ENCODE measurements at places on chromosomes 7 and 10.

GRCh38 chr7:47183862-47184590, 397.9 kb downstream of the TNS3 start:
- DNase-seq, result no peak

DNA sequence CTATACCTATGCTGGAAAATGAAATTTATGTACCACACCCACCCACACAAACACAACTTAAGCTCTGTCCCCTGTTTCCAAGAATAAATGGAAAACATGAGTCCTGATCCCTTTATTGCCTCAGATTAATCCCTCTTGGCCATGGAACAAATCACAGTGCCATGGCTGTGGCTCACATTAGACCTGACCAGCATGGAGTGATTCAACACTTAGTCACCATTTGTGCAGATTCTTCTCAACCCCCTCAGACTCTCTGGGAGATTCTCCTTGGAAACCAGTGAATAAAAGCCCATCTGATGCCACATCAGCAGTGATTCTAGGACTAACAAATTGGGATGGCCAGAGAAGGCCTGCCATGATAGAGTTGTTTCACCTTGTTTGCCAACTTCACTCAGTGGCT, 204.4 kb upstream of the TMEM72 start:
- DNase-seq, result no peak

DNA sequence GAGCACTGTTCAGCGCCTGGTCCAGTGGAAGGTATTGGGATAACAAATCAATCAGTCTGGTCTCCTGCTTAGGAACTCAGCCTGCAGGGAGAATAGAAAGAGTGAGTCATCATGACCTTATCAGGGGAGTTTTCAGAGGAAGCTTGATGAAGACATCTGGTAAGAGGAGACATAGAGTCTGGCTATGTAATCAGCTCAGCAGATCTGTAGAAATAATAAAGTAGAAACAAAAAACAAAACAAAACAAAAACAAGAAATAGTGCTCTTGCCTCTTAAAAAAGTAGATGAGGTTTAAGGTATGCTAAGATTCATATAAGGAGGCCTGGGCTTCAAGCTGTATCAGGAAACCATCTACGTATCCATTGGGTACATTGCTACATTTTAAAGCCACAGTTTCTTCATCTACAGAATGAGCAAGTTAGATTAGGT, 14.4 kb downstream of the TAS2R41 start:
- DNase-seq, result no peak

DNA sequence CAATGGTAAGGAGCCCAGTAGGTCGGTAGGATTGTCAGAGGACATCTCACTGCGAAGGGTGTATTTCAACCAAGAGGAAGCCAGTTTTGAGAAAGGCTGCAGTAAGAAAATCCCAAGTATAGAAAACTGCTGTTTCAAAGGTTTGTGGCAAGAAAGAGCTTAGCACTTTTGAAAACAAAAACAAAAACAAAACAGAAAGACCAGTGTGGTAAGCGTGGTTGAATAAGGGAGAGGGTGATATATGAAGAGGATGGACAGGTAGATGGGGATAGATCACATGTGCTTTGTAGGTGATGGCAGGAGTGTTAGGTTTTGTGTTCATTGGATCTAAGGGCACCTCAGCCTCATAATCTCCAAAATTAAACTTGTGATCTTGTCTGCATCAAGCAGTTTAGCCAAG, 141.6 kb upstream of the WNT16 start:
- DNase-seq, result no peak

DNA sequence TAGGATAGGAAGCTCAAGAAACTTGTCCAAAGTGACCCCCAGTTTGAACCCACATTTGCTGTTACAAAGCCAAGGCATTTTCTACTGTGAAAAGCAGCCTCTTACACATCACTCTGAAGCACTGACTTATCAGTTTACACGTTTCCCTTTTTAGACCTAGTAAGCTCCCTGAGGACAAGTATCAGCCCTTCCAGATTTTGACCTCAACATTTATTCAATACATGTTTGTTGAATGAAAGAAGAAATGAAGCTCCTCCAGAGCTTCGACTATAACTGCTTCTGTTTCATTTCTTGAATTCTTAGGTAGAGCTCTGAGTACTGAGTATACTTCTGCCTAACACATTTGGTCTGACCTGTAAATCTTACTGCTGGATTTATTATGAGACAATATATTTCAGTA, 2.7 kb downstream of the WASL start:
- no peak for DNase-seq

DNA sequence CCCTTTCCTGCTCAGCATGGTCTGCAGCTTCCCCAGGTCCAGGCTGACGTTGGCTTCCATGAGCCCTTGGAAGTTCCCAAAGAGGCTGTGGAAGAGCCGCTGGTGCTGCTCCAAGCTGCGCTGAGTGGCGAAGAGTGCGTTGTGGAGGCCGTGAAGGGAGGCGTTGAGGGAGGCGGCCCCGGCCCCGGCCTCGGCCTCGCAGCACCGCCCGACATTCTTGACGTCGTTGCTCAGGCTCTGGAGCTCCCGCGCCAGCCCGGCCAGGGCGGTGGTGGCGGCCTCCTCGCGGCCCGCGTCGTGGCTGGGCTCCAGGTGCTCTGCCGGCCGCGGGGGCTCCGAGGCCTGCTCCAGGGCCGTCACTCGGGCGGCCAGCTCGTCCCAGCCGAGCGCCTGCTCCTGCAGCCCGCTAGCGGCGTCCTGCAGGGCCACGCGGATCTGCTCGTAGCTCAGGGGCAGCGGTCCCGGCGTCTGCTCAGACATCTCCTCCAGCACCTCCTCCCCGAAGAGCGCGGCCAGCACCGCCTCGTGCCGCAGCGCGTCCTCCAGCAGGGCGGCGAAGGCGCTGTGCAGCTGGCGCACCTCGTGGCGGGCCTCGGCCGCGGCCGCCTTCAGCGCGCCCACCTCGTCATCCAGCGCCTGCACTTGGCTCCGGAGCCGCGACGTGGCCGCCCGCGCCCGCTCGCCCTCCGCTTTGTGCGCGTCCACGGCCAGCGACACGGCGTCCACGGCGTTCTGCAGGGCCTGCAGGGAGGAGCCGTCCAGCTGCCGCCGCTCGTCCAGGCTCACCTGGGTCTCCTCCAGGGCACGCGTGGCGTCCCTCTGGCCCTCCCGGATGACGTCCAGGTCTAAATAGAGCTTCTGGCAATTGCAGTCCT, 14.7 kb downstream of the MMRN2 start:
- no peak for DNase-seq

DNA sequence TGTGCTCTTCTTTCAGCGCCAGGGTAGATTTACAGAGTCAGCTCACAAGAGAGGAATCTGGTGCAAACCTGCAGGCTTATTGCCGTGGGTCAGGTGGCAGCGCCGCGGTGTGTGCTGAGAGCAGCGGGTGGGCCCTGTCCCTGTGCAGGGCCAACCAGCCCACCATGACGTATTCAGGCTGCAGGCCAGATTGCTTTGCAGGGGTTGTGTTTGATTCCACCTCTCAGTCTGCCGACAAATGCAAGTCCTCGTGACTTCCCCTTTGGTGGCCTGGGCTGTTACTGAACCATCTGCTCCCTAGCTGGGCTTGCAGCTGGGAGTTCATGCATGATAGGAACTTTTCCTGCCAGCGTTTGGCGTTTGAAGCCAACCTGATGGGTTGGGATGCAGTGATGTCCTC, 66.7 kb upstream of the LEP start:
- DNase-seq, result no peak

DNA sequence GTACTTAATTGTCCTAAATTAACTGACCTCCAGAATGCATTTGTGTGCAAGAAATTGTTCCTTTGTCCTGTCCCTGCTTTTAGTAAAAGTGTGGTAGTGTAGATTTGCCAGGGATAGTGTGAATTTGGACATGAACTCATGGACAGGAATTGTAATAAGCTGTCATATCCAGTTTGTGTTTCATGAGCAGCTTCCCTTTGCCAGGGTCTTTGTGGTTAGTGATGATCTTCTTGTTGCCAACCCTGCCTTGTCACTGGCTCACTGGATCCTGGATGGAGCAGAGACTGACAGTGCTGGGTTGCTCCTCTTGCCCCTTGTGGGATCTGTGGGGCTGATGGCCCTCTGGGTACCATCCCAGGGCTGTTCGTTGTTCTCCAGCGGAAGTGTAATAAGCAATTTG, 110.1 kb downstream of the CCNY start:
- no peak for DNase-seq

GRCh38 chr7:98284335-98285036, 3.0 kb downstream of the BRI3 start:
- no peak for DNase-seq

- no peak for DNase-seq
Measured at GRCh38 chr7:115368998-115369397, 447.1 kb downstream of the MDFIC start.

GRCh38 chr7:41565655-41566054, 137.2 kb downstream of the INHBA start:
- DNase-seq, result no peak

GRCh38 chr10:123429706-123430221, 236.4 kb upstream of the GPR26 start:
- DNase-seq, result no peak

- no peak for DNase-seq
Measured at GRCh38 chr10:97518301-97519043, 19.7 kb downstream of the UBTD1 start.

DNA sequence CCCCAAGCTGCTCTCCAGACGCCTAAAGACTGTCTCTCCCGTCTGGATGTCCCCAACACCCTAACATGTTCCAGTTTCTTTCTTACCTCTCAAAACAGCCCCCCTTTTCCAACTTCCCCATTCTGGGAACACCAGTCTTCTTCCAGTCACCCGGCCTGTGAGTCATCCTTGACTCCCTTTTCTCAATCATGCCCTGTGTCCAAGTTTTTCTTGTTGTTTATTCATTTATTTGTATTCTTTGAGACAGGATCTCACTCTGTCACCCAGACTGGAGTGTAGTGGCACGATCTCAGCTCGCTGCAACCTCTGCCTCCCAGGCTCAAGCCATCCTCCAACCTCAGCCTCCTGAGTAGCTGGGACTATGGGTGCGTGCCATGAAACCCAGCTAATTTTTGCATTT, 15.6 kb downstream of the SNX10 start:
- no peak for DNase-seq

DNA sequence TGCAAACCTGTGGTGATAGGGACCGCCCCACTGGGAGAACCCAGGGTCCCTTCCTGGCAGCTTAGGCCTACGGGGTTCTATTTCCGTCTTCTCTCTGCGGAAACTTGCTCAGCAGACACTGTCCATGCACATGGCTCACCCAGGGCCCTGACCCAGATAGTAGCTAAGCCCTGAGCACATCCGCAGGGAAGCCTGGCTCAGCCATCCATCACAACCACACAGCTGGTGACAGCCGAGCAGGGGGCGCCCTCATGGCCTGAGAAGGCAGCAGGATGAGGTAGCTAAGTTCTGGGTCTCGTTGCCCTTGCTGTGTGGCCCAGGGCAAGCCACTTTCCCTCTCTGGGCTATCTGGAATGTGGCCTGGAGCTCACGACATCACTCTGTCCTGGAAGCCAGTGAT, 23.3 kb downstream of the NPTX2 start:
- DNase-seq, result no peak

- DNase-seq, result no peak
Measured at GRCh38 chr10:114504769-114505579, 100.7 kb upstream of the AFAP1L2 start.
